ENCODE measurements at places on chromosomes 1 and 21.

GRCh38 chr1:248824301-248824700 is 1.4 kb downstream of the SH3BP5L start:
- DNase-seq: peak; percentile 19

- no peak for DNase-seq
These were observed 18.1 kb upstream of the ENAH start for GRCh38 chr1:225670806-225671733.

DNA sequence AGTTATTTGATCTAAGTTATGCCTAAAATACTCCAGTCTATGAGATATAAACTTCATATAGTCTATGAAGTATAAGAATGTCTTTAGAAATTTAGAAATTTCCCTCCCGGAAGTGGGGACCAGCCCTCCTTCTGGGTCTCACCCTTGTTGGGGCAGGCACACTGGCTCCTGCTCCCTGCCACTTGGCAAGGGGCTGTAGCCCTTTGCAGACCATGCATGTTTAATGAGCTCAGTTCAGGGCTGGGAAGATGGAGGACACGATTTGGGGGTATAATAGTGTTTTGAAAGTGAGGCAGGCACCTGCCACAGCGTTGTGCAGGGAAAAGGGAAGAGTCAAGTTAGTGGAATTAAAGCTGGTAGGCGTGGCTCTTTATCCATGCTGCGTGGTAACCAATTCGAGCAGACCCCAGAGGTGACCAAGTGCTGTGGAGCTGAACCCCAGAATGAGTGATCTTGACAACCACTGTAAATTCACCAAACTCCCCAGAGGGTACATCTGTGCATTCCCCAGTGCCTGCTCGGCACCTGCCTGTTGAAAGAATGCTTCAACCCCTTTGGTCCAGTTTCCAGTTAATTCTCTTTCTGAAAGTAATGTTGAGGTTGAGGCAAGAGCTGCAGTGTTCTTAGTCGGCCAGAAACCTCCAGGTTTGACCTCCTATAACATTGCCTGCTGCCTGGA is 79.6 kb downstream of the DOP1B start:
- DNase-seq: no peak

- DNase-seq: peak; percentile 76
These were observed 117.5 kb downstream of the PRDM16 start for GRCh38 chr1:3186526-3186921.

DNA sequence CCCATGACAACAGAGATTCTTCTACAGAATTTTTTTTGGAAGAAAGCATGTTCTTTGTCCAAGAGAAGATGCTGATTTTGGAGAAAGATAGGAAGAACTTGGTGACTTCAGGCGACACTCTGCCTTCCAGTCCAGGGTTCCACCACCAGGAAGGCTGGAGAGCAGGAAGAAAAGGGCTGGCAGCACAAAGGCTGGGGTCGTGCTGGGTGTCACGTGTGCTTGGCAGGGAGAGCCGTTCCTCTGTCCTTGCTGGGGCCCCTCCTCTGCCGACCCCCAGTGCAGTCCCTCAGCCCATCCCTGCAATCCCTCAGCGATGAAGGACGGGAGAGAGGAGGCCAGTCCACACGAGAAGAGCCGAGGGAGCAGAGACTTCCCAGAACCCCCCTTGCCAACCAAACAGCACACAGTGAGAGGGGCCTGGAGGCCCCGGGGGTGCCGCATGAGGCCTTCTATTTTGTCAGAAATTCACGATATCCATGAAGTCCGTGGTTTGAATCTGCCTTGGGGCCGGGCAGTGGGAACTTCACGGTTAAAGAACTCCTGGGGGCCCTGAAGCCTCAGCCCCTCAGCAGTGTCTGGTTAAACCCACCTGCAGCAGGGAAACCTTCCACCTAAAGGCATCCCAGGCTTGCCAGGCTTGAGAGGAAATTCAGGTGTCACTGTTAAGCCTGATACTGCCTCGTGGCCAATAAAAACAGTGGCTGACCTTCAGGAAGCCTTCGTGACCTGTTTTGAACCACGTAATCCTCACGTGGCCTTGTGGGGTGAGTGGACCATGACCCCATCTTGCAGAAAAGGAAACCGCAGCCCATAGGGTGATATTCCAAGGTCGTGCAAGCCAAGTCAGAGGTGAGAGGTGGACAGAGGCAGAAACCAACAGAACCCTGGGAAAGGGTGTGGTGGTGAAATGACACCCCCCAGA is 3.4 kb downstream of the KRTAP10-12 start:
- no peak for DNase-seq

DNA sequence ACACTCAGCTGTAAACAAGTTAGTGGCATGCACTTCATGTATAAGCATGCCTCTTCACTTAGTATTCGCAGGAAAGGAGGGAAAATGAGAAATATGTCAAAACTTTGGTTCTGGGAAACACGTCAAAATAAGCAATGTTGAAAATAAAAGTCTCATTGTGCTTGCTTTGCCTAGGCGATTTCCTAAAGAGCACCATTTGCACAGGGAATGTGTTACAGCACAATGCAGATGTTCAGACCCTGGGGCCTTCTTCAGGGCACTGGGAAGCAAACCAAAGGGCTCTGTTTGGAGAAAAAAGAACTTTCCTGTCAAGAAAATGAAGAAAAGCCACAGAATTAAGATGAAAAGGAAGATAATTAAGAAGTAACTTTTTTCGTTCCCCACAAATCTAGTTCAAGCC is 98.6 kb upstream of the PLD5 start:
- no peak for DNase-seq

DNA sequence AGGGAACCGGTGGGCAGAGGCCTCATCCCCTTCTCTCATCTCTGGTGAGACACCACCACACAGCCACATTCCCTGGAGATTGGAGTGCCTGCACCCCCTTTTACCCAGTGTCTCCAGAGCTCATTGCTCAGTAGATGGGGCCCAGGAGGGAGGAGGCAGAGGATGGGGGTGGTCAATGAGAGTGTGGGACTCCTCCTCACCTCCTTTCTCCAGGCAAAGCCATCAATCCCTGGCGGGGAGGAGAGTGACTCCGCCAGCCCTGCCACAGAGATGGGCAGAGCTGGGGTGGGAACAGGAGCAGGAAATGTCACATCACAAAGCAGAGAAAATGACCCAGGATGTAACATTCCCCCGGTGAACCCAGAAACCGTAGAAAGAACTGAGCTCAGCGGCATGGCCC is 117.2 kb downstream of the MATN1 start:
- DNase-seq: no peak

DNA sequence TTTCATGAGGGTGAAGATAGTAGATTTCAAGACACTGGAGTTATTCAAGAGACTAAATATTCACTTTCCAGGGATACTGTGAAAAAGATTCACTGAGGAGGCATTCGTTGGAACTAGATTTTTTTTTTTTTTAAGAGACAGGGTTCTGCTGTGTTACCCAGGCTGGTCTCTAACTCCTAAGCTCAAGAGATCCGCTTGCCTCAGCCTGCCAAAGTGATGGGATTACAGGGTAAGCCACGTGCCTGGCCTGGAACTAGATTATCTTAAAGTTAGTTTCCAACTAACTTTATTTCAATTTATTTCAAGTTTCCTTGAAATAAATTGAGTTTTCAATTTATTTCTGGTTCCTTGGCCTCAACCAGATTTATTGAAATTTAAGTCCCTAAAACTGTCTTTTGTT is 24.3 kb upstream of the MCL1 start:
- DNase-seq: no peak

DNA sequence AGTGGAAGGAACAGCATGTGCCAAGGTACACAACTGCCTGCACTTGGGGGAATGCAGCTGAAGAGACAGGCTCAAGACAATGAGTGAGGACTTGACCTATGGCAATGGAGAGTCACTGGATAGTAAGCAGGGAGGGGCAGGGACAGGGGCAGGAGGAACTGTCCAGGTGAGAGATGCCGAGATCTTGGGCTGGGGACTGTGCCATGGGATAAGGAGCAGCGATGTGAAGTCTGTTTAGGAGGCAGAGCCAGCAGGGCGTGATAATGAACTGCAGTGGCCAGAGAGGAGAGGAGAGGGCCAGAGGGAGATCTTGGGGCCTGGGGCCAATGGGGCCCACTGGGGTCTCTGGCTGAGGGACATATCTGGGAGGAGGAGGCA is 17.8 kb upstream of the EPB41 start:
- no peak for DNase-seq

GRCh38 chr1:54842206-54842915 is 41.2 kb upstream of the TTC22 start:
- DNase-seq: peak; percentile 60

DNA sequence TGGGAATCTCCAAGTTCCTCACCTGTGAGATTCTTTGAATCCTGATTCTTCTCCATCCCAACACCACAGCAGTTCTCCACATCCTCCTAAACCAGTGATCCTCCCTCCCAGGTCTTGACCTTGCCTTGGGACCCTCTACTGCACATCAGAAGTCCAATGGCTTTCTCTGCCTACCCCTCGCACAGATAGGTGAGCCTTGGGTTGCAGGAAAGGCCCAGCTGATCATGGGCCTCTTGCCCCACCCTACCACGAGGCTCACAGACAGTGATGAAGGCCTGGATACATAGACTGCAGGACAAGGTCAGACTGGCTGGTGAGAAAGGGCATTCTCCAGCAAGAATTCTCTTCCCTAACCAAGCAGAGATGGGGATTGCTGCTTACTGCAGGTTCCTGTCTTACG is 825 bp downstream of the FABP3 start:
- no peak for DNase-seq

- no peak for DNase-seq
These were observed 112.3 kb downstream of the TSEN15 start for GRCh38 chr1:184163674-184164465.

- no peak for DNase-seq
These were observed 6.5 kb upstream of the GLRX2 start for GRCh38 chr1:193111641-193112090.

DNA sequence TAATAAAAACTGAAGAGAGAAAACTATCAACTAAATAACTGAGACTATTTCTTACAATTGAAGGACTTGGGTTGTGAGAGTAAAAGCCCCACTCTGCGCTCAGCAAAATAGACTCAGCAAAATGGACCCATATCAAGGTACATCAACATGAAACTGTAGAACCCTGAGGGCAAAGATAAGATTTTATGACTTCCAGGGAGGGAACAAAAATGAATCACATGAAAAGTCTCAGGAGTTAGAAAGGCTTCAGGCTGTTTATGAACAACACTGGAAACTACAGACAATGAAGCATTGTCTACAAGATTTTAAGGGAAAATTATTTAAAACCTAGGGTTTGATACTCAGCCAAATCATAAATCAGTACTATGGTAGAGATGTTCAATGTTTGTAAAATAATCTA is 434.3 kb downstream of the PTPRC start:
- DNase-seq: no peak

DNA sequence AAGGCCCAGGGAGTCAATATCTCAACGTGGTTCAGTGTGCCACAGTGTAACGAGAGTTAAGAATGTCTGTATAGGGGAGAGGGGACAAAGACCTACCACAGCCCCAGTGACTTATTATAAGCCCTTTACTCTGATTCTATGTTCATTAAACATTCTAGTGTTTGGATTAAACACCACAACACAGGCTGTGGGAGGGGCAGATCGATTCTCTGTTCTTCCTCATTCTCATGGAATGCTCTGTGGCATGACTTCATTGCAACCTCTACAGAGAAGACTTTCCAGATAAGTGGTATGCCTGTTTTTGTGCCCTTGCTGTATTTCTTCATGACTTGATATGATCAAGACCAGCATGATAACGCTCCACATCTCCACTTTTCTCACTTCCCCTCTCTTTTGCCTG is 39.0 kb upstream of the CD5L start:
- DNase-seq: no peak

DNA sequence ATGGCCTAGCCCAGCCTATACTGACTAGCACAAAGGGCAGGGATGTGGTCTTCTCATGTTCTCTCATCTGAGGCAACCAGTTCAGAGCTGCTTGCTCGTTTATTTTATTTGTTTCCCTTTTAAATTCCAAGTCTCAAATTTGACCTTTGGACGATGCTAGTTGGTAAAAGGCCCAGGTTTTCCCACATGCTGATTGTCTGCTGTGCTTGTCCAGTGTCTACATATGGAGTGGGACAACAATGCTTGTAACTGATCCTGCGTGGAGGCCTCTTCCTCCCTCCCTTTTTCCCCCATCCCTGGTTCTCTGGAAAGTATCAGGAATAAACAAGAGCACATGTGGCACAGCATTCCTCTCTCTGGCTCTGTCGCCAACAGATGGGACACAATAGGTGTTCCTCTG is 34.0 kb upstream of the BEND5 start:
- DNase-seq: no peak

All from suprapubic skin (tissue), 4 donors.